Renal cortical epithelial cell (primary cell): ENCODE measurements at places on chromosomes 6 and 20. TPM values are rescaled to one million over a fixed set of nuclear protein-coding genes. Genes with fewer than 3 reads are reported as not detected.

The SPAG4 gene
- 13.8 and 37.0 TPM in 2 replicates for total RNA-seq

DNA sequence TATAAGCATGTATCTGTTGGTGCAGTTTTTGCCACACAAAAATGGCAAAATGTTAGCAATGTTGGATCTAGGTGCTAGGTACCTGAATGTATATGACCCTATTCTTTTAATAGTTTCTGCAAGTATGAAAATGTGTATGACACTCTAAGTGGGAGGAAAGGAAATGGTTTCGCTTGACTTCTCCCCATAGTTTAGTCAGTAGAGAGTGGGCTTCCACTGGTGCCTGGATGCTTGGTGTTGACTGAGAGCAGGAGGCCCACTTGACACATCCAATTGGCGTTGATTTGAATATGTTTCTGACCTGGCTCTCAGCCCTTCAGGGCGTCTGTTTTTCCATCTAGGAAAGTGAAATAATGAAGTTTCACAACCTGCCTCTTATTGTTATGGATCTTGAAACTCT lies 41.8 kb upstream of the GABRR1 start:
- DNase-seq = no peak

The BACH2 gene
- 0.52 and 0.89 TPM in 2 replicates for total RNA-seq

- no peak for DNase-seq
Measured at GRCh38 chr20:4836473-4836872, 114.8 kb downstream of the PRND start.

DNA sequence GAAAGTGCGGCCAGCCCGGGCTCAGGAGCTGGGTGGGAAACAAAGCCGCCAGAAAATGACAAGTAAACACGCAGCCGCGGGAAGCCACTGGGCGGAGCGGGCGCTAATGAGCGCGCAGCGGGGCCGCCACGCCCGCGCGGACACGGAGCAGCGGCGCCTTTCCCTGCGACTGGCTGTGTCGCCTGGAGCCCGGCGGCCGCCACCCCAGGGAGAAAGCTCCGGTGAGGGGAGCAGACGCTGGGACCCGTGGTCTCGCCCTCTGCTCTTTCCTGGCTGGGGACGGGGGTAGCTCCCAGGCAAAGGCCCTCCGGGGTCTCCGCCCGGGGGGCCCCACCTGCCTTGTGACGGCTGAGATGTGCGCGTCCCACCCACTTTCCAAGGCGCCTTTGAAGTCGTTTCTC lies 54.9 kb downstream of the PRR18 start:
- no peak for DNase-seq

The TGIF2 gene
- 13.4 and 21.5 TPM in 2 replicates for total RNA-seq

- no peak for DNase-seq
Measured at GRCh38 chr20:55744896-55745295, 260.4 kb downstream of the CBLN4 start.

DNA sequence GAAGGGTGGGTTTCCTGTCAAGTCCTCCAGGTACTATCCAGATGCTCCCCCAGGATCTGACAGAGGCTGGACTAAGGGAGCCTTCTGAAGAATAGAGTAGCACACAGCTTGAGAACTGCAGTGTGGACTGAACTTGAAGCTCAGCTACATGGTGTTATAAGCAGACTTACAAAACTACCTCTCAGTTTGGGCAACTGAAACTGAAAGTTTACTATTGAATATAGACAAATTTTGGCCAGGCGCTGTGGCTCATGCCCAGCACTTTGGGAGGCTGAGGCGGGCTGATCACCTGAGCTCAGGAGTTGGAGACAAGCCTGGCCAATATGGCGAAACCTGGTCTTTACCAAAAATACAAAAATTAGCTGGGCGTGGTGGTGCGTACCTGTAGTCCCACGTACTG lies 348.5 kb downstream of the PLCB1 start:
- no peak for DNase-seq

DNA sequence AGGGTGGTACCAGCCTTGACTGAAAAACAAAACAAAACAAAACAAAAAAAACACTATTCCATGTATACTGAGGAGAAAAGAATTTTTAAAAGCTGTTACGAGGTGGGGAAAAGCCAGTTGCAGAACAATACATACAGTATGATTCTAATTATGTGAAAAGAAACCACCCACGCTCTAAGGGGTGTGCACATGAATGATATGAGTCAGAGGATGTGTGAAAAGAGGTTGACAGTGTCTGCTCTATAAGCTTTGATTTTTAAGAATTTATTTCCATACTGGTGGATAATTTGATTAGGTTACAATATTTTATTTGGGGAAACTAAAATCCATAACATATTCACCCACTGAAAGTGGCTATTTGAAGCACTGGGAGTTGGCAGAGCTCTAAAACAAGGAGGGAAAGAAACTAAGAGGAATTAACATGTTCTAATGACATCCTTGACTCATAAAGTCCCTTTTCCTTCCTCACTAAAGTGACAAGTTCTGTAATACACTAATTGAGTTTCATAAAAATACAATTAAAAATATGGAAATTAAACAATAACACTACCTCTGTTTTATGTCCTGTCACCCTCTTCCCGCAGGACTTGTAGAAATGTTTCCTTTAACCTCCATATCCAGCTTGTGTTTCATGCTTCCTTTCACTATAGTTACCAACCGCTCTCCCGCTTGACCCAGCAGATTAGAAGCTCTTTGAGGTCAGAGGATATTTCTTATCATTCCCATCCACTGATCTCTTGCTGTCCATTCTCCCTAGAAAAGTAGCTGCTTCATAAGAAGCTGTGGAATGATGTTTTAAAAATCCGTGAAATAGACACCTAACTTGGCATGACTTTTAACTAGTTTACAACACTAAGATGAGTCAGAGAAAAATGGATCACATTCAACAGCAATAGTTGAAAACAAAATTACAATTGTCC lies 118.6 kb upstream of the CCDC28A start:
- DNase-seq = peak; percentile 62

DNA sequence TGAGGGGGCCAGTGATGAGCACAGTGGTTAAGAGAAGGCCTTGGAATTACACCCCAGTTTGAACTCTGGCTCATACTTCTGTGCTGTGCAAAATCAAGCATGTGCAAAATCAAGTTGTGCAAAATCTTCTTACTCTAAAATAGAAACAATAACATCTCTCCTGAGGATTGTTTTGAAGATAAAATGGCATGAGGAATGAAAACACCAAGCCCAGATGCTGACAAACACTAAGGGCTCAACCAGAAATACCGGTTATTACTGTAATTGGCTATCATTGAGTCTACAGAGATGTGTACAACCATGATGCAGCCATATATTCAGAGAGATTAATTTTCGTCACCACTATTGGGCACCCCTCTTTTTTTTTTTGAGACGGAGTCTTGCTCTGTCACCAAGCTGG lies 5.9 kb upstream of the BCAS1 start:
- DNase-seq = no peak

DNA sequence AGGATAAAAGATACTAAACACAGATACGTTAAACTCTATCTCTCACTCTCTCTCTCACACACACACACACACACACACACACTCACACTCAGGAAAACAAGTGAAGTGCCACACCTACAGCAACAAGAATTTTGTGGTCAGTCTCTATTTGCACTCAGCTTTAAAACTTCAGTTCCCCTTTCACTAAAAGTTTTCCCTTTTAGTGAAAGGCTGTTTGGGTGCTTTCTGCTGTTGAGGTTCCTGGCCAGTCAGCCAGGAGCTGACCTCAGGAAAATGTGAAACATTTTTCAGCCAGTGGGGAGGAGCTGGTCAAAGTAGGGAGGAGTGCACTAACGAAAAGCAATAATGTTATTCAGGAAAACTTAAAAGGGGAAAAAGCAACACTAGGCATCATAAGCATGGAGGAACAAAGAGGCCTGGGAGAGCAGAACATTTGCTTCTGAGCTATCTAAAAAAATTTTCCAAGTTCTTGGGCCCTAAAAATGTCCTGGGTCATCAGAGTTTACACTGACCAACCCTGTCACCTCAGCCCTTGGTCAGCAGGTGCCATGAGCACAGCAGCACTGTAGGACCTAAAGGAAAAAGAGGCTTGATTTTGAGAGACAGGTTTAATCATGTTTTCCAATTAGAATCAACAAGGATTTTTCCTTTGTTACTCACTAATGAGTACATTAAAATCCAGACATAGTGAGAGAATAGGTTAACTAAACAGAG lies 30.7 kb upstream of the NT5E start:
- peak; percentile 42 for DNase-seq

GRCh38 chr6:89613790-89614189 lies 24.8 kb downstream of the LYRM2 start:
- DNase-seq = no peak

The TGM2 gene
- total RNA-seq = 141 and 245 TPM in 2 replicates

The RCAN2 gene
- 1.6 and 3.1 TPM in 2 replicates for total RNA-seq

GRCh38 chr6:93165850-93166430 lies 253.4 kb downstream of the EPHA7 start:
- no peak for DNase-seq

DNA sequence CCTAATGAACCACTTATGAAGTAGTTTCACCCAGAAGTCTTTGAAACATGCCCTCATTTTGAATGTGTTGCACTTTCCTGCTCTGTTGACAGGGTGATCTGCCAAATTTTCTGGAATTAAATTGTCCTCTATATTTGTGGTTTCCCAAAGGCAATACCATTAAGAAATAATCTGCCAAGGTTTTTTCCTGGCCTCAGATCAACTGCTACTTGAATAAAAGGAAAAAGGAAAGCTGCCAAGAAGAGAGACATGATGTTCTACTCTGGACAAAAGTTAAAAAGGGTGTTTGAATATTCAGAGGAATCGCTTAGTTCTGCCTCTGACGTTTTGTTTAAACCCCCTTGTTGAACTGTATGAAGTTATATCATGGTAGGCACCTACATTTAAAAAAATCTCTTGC lies 37.4 kb upstream of the ARMH2 start:
- DNase-seq = no peak

- DNase-seq = no peak
Measured at GRCh38 chr6:169555971-169556617, 145.7 kb downstream of the WDR27 start.

DNA sequence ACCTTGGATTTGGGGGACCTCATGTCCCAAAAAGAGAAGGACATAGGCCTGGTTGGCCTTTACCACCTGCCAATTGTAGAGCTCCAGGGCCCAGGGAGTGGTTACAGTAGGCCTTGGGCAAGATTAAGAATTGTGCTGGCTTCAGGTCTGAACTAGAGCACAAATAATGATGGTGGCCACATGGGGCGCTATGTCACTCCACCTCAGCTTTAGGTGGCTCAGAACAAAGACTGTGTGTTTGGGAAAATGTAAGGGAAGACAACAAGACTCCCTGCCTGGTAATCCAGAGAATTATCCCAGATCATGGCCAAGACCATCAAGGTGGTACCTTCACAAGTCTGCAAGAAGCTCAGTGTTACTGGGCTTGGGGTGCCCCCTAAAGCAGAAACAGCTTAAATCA lies 224.9 kb upstream of the OPRM1 start:
- no peak for DNase-seq

DNA sequence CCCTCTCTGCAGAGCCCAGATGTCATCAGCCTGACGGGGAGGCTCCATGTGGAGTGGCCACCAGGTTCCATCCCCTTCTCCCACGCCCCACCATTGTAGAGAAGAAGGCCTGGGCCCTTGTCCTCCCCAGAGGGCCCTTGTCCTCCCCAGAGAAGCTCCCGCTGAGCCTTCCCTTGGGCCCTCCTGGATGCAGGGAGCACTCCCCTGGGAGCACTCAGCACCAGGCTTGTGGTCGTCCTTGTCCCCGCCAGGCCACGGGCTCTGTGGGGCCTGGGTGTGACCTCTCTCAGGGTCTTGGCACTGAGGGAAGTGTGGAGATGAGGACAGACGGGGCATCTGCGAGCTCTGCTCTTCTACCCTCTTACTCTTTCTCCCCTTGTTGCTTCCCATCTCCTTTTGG lies 83.4 kb upstream of the NNAT start:
- DNase-seq = no peak

The RIPPLY2 gene
- total RNA-seq = not detected in 2 replicates

DNA sequence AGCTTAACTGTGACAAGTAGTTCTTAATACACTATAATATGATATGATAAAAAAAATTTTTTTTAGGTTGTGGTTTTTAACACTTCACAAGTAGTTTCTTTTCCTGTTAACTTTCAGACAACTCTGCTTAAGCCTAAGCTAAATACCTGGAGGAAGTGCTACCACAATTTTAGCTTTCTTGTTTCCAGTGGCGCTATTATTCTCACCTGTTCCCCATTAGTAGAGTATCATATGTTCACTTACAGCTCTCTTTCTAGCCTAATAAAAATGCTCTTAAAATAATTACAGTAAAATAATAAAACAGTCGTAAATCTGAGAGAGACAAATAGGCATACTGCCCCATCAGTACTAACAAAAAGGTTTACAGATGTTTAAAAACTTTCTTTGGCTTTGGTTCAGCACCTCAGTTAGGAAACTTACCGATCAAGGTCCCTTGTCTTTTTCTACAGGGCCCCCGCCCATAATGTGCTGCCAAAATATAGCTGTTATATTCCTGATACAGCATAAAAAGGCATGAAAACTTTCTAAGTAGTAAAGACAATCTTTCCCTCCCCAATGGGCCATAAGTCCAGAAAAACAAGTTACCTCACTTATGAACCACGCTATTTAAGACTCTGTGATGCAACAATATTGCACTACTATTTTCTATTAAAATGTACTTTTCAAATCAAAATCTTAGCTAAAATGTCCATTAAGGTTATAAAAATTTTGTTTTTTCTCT lies 57.9 kb downstream of the SESN1 start:
- DNase-seq = no peak

- DNase-seq = no peak
Measured at GRCh38 chr6:140101367-140101766, 726.9 kb upstream of the CITED2 start.

- peak; percentile 52 for DNase-seq
Measured at GRCh38 chr6:11752360-11752759, 26.2 kb downstream of the ADTRP start.

GRCh38 chr20:32454164-32455145 lies 96.3 kb downstream of the ASXL1 start:
- DNase-seq = no peak

The HLA-DQB1 gene
- 1.8 and 28.0 TPM in 2 replicates for total RNA-seq

The NEDD9 gene
- total RNA-seq = 86.7 and 131 TPM in 2 replicates

- DNase-seq = peak; percentile 61
Measured at GRCh38 chr20:41047975-41048305, 19.3 kb downstream of the TOP1 start.

GRCh38 chr6:140809694-140810101 lies 1323.0 kb upstream of the GJE1 start:
- no peak for DNase-seq

- no peak for DNase-seq
Measured at GRCh38 chr6:9924971-9925370, 489.9 kb downstream of the TFAP2A start.

DNA sequence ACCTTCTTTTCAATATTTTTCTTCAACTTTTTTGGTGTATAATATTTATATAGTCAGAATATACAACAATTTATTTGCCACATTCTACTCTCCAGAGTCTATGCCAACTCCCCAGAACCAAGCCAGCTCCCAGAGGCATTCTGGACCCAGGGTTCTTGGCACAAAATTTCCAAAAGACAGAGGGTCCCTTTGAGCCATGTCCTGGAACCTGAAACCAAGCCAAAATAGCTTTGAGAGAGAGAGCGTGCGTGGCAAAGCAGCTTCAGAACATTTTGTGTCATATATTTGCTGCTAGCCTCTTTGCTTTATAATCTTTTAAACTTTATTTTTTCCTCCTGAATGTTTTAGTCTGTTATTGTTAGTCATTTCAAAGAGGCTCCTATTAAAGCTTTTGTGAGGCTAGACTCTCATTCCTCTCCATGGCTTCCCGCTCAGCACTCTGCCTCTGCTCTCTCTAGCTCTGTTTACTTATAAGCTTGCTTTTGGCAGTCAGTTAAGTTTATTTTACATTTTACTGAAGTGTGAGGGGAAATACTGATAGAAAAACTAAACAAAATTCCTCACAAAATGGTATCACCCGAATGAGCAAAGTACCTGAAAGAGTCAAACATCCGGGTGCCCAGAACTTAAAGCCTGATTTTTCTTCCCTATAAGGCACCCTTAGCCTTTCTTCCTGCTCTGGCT lies 605.1 kb upstream of the ID4 start:
- no peak for DNase-seq

- no peak for DNase-seq
Measured at GRCh38 chr6:7901056-7901455, 9.5 kb downstream of the TXNDC5 start.
